ENCODE measurements at places on chromosomes 5 and 9. TPM values are rescaled to one million over a fixed set of nuclear protein-coding genes. Genes with fewer than 3 reads are reported as not detected.

Gene ENTPD8
- not detected for total RNA-seq

Gene ORM2
- total RNA-seq: not detected

Gene HTR1A
- not detected for total RNA-seq

Gene KIF24
- 11.2 TPM for total RNA-seq

Gene CTXN3
- not detected for total RNA-seq

Gene NMUR2
- not detected for total RNA-seq

Gene TRPM3
- not detected for total RNA-seq

Gene SUSD3
- total RNA-seq: 57.9 TPM

All from activated CD8-positive, alpha-beta T cell treated with anti-CD3 and anti-CD28 coated beads, Interleukin-2, amount 10 ng/mL, durations not matched to agents 7 days and 5 days (primary cell).